Suppressor macrophage (primary cell): ENCODE measurements at places on chromosomes 7 and 10.

- DNase-seq, result peak; percentile 21
Observed at GRCh38 chr7:16891338-16891737, 9.6 kb upstream of the AGR3 start.

GRCh38 chr10:78765726-78766335 is 302.9 kb upstream of the ZMIZ1 start:
- DNase-seq, result no peak

DNA sequence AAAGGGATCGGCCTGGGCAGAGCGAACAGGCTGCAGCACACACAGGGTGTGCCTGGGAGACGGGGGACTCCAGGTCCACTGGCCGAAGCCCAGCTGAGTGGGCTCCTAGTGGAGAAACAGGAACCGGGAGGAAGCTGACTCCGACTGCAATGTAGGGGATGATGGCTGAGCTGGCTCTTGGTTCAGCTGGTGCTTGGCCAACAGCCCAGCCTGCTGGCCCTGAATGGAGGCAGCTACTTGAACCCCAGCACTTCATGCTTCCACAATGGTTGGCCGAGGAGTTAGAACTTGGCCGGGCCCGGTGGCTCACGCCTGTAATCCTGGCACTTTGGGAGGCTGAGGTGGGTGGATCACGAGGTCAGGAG is 27.0 kb upstream of the FRAT2 start:
- DNase-seq, result peak; percentile 38

DNA sequence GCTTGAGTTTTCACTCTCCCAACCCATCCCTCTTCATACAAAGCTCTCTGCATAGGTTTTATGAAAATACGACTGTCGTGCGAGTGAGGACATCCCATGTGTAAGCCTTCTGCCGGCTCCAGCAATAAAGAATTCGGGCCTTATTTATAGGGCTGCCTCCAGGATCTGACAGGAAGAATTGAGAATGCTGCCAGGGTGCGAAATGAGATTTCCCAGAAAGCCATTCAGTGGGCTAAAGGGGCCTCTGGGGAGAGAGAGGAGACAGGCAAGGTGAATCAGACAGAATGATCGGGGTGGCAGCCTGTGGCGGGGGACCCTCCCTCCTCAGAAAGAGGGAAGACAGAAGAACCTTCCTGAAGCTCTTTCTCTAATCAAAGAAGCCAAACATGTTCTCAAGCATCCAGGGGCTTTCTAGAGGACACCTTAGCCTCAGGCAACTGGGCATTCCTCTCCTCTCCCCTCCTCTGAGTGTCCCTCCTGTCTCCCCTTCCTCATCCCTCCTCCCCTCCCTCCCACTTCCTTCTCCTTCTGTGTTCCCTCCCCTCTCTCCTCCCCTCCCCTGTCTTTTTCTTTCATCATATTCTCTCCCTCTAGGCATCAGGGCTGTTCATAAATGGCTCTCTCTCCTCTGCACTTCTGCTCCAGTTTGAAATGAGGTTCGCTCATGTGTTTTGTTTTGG is 410.9 kb downstream of the TYW1 start:
- DNase-seq, result no peak

DNA sequence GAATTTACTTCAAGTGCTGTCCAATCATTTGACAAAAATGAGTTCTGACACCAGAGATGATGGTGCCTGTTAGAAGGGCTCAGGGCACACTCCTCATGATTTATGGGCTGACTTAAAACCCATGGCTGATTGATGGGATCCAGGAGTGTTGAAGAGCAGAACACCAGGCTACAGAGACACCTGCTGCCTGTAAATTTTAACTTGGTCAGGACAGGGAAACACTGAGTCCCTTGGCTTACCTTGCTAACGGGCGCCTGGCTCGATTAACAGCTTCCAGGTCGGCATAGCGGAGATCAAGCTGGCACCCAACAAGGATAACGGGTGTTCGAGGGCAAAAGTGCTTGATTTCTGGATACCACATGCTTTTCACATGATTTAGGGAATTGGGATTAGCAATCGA is 51.4 kb downstream of the RHOBTB1 start:
- no peak for DNase-seq

GRCh38 chr10:48691812-48692528 is 7.3 kb downstream of the WDFY4 start:
- no peak for DNase-seq
